ENCODE measurements at places on chromosomes 2 and 18.

GRCh38 chr2:126810001-126810400, 88.7 kb upstream of the TEX51 start:
- no peak for DNase-seq

- no peak for DNase-seq
These were observed 894 bp upstream of the FARSB start for GRCh38 chr2:222656526-222657446.

DNA sequence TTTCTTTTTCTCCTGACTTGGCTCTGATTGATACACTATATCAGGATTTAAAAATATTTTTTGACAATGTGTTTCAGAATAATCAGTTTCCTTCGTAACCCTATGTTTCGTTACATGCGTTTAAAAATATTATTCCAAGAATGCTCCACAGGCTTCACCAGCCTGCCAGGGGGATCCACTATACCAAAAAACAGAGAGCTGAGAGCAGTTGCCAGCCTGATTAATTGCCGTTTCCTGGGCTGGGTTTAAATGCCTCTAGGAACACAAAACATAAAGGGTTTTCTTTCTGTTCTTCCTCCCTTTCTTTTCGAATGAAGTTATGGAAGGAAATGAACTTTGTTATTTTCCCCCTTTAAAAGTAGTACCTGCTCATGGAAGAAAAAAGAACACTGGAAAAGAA, 47.9 kb downstream of the LRRFIP1 start:
- no peak for DNase-seq

DNA sequence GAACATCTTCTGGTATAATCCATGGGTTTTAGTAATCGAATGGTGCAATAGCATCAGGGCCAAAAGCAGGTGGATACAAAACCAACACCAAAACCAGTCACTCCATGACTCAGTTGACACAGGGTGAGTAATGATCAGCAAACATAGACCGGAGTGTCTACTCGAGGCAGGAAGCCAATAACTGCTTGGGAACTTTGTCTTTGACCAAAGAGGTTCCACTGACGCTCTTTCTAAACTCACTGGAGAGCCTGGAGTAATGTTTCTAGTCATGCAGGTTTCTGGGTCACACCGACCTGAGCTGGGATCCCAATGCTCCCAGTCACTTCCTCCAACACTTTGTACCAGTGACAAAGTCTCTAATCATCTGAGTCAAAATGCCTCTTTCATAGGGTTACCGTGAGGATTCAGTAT, 30.9 kb downstream of the MREG start:
- DNase-seq, result no peak

- no peak for DNase-seq
These were observed 2.1 kb downstream of the RHBDD1 start for GRCh38 chr2:226837787-226838603.

DNA sequence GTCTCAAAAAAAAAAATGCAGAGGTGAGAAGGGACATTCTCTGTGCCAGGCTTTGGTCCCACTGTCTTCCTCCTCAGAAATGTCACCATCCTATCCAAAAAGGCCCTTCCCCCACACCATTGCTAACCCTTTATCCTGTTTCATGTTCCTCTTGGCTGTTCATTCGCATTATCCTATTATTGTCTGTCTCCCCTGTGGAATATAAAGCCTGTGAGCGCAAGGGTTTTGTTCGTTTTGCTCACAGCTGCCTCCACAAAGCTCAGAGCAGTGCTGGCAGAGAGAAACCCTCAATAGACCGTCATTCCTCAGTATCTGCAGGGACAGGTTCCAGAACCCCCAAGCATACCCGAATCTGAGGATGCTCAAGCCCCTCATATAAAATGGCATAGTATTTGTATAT, 91.8 kb downstream of the LOXHD1 start:
- DNase-seq, result no peak

- DNase-seq, result no peak
These were observed 886.7 kb downstream of the SUCLG1 start for GRCh38 chr2:83572400-83572799.

Measured in activated CD8-positive, alpha-beta memory T cell treated with anti-CD3 and anti-CD28 coated beads for 1 hour (primary cell).